ENCODE measurements at places on chromosomes 3 and 15.

- DNase-seq = no peak
Measured at GRCh38 chr3:45362758-45363157, 25.6 kb upstream of the LARS2 start.

GRCh38 chr15:45572617-45573016 lies 14.6 kb upstream of the BLOC1S6 start:
- DNase-seq = no peak

- no peak for DNase-seq
Measured at GRCh38 chr3:17014284-17014683, 129.5 kb downstream of the PLCL2 start.

- DNase-seq = no peak
Measured at GRCh38 chr3:4841225-4841624, 138.0 kb upstream of the BHLHE40 start.
